ENCODE measurements at places on chromosomes 5 and 9.

DNA sequence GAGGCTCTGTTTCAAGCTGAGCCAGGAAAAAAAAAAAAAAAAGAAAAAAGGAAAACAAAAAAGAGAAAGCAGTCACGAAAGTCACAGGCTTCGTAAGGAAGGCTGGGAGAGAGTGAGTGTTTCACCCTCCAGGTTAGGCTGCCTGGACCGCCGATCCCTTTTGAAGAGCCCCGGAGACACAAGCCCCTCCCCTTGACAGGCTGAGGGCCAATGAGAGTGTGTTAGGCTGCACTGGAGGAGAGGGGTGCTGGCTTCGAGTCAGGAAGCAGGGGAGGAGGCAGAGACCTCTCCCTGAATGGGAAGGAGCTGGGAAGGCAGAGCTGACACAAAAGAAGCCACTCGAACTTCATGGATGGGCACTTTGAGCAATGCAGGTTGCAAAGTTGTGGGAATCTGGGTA, at the start of gene NMUR2:
NMUR2 (minus strand) TSS at position 135 of the 400 bp plus-strand sequence. CDS start 166 bp downstream, outside the sequence.
- DNase-seq, result peak; percentile 7

DNA sequence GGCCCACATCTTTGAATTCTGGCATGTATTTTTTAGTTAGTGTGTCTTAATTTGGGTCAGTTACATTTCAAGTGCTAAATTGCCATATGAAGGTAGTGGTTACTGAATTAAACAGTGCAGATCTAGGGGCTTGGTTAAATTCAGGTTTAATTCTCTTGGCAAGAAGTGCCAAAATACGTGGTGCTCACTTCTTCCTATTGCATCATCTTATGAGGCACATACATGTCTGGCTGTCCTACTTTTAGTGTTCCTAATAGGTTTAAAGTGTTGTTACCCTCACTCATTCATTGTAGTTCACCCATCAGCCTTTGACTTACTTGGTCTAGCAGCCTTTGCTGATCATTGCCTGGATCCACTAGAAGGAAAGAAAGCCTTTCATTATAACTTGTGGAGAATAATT, 59.5 kb downstream of the RPS6 start:
- no peak for DNase-seq

GRCh38 chr5:58185801-58186200, 274.1 kb downstream of the PLK2 start:
- DNase-seq, result no peak

DNA sequence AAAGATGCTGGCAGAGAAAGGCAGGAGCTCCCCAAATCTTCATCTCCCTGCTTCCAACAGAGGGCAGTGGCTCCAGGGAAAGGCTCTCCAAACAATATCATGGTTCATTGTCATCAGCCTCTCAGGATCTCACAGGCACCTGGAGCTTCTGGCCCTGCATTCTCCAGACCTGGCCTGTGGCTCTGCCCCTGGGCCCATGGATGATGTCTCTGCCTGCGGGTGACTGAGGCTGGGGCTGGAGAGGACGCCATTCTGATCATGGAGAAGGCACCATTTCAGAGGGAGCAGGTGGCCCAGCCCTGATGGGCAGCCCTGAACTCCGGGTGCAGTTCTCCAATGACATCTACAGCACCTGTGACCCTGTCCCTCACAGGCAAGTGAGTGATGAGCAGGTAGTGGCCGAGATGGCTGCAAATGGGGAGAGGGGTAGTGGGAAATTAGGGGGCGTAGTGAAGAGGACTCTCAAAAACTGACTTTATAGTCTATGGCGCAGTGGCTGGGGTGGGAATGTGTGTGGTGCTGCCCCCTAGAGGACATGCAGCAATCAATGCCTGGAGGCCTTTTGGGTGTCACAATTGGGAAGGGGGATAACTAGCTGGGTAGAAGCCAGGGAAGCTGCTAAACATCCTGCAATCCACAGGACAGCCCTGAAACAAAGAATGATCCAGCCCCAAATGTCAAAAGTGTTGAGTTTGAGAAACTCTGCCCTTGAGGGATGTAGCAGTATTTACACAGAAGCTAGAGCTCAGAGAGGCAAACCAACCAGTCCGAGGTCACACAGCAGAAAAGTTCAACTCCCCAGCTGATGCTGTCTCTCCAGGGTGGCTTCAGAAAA, 3.2 kb downstream of the SH3PXD2B start:
- DNase-seq, result peak; percentile 63

GRCh38 chr5:174596429-174596828, 128.0 kb upstream of the MSX2 start:
- DNase-seq, result no peak
